ENCODE measurements at places on chromosomes 5 and 9.
A peak's percentile ranks its signal among the peaks of the same experiment; 100 is the strongest.

DNA sequence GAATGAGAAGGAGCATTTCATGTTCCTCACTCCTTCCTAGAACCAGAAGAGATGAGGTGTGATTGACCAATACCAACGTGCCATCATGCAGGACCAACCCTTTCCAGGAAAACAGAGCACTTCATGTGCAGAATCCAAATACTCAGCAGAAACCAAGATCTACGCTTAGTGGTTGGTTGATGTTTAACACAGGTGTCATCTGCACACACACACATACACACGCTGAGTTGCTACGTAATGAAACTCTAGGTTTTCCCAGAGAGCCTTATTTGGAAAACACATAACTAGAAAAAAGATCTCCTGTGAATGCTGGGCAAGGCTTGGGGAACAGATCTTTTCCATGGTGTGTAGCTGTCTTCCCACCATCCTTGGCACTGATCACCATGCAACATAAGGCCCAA, 21.1 kb upstream of the ZNF622 start:
- no peak for DNase-seq

DNA sequence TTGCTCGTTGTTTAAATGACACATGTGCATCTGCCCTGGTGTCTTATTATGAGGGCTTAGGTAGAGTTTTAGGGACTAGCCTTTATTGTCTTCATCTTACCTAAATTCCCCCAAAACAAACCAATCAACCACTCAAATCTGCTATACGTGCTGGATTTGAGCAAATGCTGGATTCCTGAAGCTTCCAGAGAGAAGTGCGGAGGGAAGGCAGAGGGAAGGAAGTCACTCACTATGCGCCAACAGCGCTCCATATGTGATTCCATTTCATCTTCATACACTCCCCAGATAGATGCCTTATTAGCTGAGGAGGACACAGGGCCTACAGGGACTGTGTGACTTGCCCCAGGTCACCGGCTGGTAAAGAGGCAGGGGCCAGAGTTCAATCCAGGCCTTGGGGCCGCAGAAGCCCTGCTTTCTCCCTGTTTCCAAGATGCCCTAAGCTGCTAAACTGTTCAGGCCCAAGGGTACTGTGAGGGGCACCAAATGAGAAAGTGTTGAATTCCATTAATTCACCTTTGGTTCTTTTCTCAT, 63.5 kb downstream of the OTULIN start:
- DNase-seq, result peak; percentile 9

- DNase-seq, result peak; percentile 74
Observed at GRCh38 chr9:5832538-5833529, at the start of gene ERMP1. Gene ERMP1 (minus strand): TSS chr9:5833117. CDS start chr9:5833027, 90 bp downstream.

- no peak for DNase-seq
Observed at GRCh38 chr5:54521856-54522479, 4.4 kb downstream of the SNX18 start.

GRCh38 chr5:56490971-56491468, 257.9 kb upstream of the ANKRD55 start:
- no peak for DNase-seq

DNA sequence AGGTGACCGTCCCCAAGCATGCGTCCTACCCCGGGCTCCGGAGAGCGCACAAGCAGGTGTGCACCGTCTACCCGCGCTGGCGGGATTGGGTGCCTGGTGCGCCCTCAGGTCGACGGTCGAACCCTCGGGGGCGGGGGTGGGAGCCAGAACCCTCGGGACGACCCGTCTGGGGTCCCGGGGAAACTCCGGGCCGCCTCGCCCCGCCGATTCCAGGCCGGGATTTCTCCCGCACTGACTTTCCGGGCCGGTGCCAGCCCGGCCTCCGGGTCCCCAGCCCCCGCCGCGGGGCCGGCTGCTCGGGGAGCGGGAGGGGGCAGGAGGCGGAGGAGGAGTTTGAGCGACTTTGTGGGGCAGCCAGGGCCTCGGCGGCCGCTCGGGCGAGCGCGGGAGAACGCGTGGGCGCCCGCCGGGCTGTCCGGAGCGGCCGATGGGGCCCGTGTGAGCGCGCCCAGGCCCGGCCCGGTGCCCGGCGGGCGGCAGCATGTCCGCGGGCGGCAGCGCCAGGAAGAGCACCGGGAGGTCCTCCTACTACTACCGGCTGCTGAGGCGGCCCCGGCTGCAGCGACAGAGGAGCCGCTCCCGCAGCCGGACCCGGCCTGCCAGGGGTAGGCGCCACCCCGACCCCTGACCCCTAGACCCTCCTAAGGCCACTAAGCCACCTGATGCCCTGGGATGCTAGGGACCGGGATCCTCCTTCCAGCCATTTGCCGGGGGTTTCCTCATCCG, at the start of gene DAB2IP:
Gene DAB2IP, plus strand, starts transcription at position 340 of the 726 bp plus-strand sequence. Its CDS starts 142 bp downstream, at position 482.
- DNase-seq, result no peak

GRCh38 chr5:138565100-138565821, 9.9 kb downstream of the HSPA9 start:
- no peak for DNase-seq

- DNase-seq, result no peak
Observed at GRCh38 chr5:17989036-17989435, 354.8 kb downstream of the TAF11L14 start.

DNA sequence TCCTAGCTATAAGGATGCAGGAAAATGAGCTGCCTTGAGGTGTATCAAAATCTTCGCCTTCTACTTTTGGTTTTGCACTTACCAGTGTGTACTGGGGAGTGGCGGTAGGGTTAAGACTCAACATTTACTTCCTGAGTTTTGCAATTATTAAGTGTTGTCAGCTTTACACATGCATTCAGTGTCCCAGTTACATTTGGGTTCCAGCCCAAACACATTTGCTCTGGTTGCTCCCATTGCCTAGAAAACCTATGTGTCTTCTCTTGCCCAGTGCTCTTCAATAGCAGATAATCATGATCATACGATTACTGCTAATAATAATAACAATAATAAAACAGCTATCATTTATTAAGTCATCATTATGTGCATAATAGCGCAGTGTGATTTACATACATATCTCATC, 241.5 kb upstream of the PAPPA start:
- no peak for DNase-seq

GRCh38 chr5:132372542-132372941, 3.0 kb downstream of the SLC22A5 start:
- no peak for DNase-seq

GRCh38 chr9:99967457-99967856, 61.0 kb downstream of the STX17 start:
- no peak for DNase-seq

DNA sequence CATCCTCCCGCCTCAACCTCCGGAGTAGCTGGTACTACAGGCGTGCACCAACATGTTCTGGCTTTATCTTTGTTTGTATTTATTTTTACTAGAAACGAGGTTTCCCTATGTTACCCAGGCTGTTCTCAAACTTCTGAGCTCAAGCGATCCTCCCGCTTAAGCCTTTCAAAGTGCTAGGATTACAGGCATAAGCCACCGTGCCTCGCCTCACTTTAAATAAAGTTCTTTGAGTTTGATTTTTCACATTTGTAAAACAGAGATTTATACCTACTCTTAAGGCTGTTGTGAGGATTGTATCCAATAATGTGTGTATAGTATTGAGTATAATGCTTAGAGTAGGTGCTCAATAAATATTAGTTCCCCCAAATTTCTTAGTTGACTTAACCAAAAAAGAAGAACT, 75.7 kb downstream of the MEF2C start:
- DNase-seq, result no peak

- DNase-seq, result no peak
Observed at GRCh38 chr9:26882154-26882553, 10.4 kb downstream of the CAAP1 start.

- DNase-seq, result peak; percentile 13
Observed at GRCh38 chr5:18496041-18496440, 861.8 kb downstream of the TAF11L14 start.

GRCh38 chr9:116152941-116153764, 438 bp upstream of the PAPPA start:
- DNase-seq, result no peak

GRCh38 chr9:16825331-16825725, 45.1 kb downstream of the BNC2 start:
- no peak for DNase-seq

GRCh38 chr9:8980496-8981013, 1181.0 kb upstream of the DMAC1 start:
- no peak for DNase-seq

- DNase-seq, result no peak
Observed at GRCh38 chr9:75451505-75451904, 363.2 kb downstream of the OSTF1 start.

DNA sequence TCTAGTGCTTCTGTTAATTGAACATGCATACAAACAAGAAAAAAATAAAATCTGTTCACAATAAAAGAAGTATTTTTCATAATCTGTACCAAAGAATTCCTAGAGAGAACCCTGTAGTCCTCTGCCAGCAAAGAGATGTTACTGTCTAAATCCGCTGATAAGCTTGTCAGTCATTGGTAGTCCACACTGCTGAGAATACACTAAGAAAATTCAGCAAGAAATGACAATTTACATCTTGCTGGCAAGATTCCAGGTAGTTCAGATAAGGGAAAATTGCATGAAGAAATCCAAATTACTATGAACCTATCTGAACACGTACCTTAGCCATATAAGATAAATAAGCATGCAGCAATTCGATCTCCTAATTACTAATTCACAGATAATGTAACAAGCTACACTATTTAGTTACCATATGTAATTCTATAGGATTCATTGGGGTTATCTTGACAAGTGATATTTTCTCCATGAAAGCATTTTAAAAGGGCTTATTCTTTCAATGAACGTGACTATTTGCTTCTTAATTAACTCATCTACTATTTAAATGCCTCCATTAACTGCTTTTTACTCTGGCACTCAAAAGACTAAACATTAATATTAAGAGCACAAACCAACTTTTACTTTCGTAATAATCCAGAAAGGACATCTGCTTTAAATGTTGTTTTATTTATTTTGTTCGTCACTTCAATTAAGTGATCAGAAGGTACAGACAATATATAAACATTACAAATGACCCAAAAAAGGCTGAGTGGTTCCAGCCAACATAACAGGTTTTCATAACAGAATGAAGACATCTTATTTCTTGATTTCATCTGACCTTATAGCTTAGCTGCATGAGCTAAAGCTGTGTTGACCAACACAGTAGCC, 9.7 kb downstream of the MPDZ start:
- DNase-seq, result no peak

- DNase-seq, result no peak
Observed at GRCh38 chr9:69180670-69181069, 6.6 kb downstream of the TJP2 start.

DNA sequence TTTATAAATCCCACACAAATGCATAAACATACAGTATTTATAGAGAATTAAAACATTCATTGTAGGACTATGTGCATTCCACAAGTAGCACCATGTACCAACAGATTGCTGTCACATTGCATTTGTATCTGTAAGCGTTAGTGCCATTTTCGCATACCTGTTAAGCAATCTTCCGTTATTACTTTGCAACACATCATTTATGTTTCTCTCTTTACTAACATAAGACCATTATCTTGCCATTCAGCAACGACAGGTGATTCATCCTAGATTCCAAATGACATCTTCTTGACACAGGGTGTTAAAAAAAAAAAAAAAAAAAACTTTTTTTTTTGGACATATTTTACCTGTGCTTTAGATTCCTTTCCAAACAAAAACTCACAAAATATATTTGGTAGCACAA, 511.8 kb downstream of the ELAVL2 start:
- no peak for DNase-seq

DNA sequence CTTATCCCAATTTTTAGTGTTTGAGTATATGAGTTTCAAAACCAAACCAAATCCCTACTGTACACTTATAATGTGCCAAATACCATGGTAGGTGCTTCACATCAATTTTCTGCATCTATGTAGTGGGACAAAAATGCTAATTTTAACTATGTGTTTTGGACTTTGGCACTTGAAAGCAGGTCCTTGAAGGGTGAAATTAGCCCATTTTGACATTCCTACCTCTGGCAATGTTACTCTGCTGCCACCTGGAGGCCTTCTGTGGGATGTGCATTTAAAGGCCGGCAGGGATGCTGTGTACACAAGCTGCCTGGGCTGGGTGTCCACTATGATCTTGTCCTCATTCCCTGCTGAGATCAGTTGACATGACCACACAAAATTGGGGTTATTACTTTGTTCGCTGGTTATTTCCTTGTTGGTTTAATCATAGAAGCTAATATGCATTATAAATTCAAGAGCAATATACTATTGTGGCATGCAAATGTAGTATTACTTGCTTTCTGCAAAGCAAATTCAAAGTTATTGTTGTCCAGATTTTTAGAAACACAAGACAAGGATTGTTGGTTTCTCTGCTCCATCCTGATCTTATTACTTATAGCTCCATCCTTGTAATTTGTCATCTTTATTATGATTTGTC, 166.8 kb downstream of the ARHGEF28 start:
- DNase-seq, result peak; percentile 80

GRCh38 chr5:17839848-17840247, 205.6 kb downstream of the TAF11L14 start:
- no peak for DNase-seq

- no peak for DNase-seq
Observed at GRCh38 chr9:99750526-99750925, 71.2 kb upstream of the NR4A3 start.

- DNase-seq, result peak; percentile 68
Observed at GRCh38 chr9:36597412-36598178, 24.9 kb downstream of the MELK start.

DNA sequence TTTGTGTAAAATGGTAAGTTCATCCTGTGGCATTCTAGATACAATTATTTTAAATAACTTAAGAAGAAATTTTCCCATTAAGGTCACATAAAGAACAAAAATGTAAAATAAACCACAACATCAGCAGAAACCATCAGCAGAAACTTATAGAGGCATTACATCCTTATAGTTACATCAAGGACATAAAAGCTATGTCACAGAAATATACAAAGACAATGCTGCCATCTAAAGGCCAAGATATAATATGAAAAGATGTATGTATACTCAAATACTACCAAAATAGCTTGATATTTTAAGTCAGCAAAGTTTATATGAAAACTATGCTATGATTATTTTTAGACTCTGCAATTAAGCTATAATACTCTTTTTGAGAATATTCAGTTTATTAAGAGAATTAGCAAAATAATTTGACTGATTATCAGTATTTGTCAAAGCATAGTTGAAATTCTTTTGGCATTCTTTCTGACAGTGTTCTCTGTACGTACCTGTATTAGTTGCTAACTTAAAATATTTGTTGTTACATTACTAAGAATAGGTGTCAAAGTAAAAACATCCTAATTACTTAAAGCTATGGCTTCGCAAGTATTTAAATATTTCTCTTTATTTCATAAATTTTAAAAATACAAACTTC, 36.2 kb downstream of the FBXL17 start:
- peak; percentile 78 for DNase-seq

GRCh38 chr5:169811680-169812079, 168.6 kb downstream of the INSYN2B start:
- DNase-seq, result no peak

- DNase-seq, result no peak
Observed at GRCh38 chr9:112764344-112764743, 13.8 kb downstream of the SNX30 start.

DNA sequence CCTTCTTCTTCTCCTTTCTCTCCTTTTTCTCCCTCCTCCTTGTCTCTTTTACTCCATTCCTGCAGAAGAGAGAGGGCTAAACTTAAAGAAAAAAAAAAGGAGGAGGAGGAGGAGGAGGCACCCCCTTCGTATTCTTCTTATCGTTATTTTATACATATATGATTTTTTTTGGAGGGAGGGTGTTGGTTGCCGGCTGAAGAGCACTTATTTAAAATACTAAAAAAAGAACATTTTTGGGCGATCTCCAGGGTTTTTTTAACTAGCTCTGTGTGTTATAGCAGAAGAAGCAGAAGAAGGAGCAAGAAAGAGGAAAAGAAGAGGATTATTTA, 381 bp downstream of the NR2F1 start:
- DNase-seq, result no peak

- no peak for DNase-seq
Observed at GRCh38 chr5:149586708-149587318, 5.5 kb downstream of the ARHGEF37 start.

All from SK-MEL-5 (cell line).